Activated T-helper 1 cell treated with anti-CD3 and anti-CD28 coated beads, Interleukin-2, amount 50 U/mL, for 16 hours (primary cell): ENCODE measurements at places on chromosomes 7 and 10.

- DNase-seq, result no peak
These were observed 124.9 kb downstream of the ANLN start for GRCh38 chr7:36514289-36515243.

DNA sequence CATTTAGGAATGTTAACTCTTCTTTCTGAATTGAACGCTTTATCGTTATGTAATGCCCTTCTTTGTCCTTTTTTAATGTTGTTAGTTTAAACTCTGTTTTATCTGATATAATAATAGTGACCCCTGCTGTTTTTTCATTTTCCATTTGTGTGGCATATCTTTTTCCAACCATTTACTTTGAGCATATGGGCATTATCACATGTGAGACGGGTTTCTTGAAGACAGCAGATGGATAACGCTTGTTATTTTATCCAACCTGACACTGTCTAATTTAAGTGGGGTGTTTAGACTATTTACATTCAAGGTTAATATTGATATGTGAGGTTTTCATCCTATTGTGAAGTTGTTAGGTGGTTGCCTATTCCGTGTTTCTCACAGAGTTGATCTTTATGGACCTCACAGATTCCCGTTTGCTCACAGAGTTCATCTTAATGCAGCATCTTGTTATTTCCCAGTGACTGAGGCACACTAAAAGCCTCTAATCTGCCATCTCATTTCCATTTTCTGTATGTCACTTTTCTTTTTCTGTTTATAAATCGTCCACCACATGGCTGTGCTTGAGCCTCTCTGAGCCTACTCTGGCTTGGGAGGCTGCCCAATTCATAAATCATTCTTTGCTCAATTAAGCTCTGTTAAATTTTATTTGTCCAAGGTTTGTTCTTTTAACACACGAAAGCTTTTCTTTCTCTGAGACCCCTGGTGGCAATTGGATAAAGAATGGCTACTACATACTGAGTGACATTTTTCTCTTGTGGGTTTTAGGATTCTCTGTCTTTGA, 286.2 kb downstream of the HTR7 start:
- no peak for DNase-seq

DNA sequence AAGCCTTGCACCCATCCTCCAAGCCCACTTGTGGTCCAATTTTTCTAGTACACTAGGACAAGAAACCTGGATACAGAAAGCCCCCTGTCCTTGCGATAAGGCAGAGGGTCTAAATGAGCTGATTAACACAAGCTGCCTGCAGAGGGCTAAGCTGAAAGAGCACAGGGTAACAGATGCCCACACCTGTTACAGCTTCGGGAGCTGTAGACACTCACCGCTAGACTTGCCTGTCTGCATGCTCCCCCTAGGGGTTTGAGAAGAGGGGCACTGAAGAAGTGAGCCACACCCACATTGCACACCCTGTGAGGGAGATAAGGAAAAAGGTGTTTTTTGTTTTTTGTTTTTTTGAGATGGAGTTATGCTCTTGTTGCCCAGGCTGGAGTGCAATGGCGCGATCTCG, 386.5 kb upstream of the AUTS2 start:
- DNase-seq, result no peak

GRCh38 chr7:67671006-67671548, 674.4 kb downstream of the TYW1 start:
- DNase-seq, result no peak

GRCh38 chr7:13981070-13981469, 8.4 kb downstream of the ETV1 start:
- DNase-seq, result no peak

DNA sequence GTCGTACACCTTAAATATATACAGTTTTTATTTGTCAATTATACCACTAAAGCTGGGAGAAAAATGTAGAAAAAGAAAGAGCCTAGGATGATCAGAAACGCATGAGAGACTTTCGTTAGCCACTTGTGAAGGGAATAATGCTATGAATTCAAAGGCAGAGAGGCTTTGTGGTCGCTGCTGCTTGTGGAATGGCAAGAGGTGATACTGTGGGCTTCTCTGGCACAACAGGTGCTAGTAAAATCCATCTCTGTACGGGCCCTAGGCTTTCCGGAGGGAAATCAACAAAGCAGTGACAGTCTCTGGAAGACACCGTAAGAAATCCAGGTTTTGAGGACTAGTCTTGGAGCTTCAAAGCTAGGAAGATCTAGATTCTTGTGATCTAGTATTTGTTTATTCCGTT, 52.6 kb downstream of the LRRC72 start:
- DNase-seq, result no peak

DNA sequence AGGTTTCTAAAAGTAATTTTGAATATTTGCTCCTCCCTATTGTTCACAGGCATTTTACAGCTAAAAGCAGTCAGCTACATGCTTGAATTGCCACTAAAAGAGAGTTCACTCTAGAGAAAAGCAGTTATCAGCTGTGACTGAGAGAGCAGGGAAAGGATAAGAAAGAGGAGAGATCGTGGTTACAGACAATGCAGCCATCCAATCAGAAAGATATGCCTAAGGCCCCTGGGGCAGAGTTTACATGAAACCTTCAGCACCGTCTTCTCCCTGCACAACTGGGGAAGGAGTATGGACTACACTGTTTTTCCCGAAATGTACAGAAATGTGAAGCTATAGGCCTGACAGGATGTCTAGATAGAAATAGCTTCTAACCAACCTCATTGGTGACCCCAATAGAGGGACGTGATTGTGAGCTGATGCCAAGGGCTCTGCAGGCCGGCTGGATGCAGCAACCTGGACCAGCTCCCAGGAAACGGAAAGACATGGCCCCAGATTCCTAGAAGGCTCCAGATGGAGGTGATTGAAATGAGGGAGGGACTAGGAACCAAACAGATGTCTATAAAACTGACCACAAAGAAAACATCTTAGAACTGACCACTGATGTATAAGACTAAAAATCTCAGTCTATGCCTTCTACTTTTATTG, 3.2 kb upstream of the VSTM4 start:
- no peak for DNase-seq

GRCh38 chr10:95755511-95756004, 405 bp upstream of the ENTPD1 start:
- no peak for DNase-seq
